ENCODE measurements at places on chromosomes 4 and X. TPM values are rescaled to one million over a fixed set of nuclear protein-coding genes. Genes with fewer than 3 reads are reported as not detected.

GRCh38 chrX:30572004-30572403, 5.6 kb downstream of the TASL start:
- no peak overlapping the region for H3K27ac ChIP-seq
- H3K27me3 ChIP-seq, result no peaks in the 10 kb centered on the region
- H3K36me3 ChIP-seq, result peaks cover 30% of the 10 kb centered on the region
- peak overlapping the region; percentile 68 for H3K4me3 ChIP-seq
- H3K4me1 ChIP-seq, result peaks cover 38% of the 10 kb centered on the region
- no peak for DNase-seq

GRCh38 chr4:4472344-4472958, 69.4 kb downstream of the STX18 start:
- H3K4me3 ChIP-seq, result no peak overlapping the region
- no peaks in the 10 kb centered on the region for H3K27me3 ChIP-seq
- H3K4me1 ChIP-seq, result peaks cover 13% of the 10 kb centered on the region
- H3K27ac ChIP-seq, result no peak overlapping the region
- no peak for DNase-seq
- H3K36me3 ChIP-seq, result peaks cover 8% of the 10 kb centered on the region

- no peak for DNase-seq
- no peaks in the 10 kb centered on the region for H3K27me3 ChIP-seq
- no peaks in the 10 kb centered on the region for H3K36me3 ChIP-seq
- H3K4me1 ChIP-seq, result no peaks in the 10 kb centered on the region
- no peak overlapping the region for H3K27ac ChIP-seq
Observed at GRCh38 chr4:129438456-129438981, 342.6 kb downstream of the C4orf33 start.

GRCh38 chr4:158726633-158727032, 3.4 kb upstream of the PPID start:
- H3K4me1 ChIP-seq, result peaks cover 58% of the 10 kb centered on the region
- H3K4me3 ChIP-seq, result no peak overlapping the region
- H3K36me3 ChIP-seq, result peaks cover 7% of the 10 kb centered on the region
- peaks cover 14% of the 10 kb centered on the region for H3K27me3 ChIP-seq
- H3K27ac ChIP-seq, result no peak overlapping the region

DNA sequence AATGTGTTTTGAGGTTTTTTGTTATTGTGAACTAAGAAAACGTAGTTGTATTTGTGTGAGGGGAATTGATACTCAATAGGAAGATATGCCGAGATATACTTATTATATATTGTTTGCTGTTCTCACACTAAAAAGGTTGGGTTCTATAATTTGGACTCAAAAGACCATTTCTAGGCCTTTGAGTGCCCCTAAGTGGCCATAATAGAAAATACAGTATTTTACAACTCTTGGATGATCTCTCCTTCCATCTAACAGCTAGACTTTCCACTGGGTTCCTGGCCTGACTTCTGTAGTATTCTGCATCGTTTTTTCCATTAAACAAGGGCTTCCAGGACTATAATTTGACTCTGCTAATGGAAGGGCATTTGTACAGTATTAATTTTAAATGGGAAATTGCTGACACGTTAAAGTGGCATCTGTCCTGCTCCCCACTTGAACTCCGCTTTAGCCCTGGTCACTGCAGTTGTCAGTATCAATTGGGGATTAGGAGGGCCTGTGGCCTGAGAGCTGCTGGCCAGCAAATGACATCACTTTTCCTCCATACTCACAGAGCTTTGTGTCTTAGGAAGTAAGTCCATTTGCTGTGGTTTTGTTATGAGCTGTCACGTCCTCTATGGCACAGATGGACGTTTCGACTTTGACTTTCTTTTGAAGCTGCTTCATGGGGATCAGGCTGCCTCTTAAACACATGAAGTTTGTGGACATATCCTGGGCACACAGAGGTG, 176.9 kb downstream of the SLIT2 start:
- peaks cover 4% of the 10 kb centered on the region for H3K27me3 ChIP-seq
- no peak overlapping the region for H3K27ac ChIP-seq
- no peaks in the 10 kb centered on the region for H3K4me1 ChIP-seq
- no peak for DNase-seq
- H3K4me3 ChIP-seq, result no peak overlapping the region

DNA sequence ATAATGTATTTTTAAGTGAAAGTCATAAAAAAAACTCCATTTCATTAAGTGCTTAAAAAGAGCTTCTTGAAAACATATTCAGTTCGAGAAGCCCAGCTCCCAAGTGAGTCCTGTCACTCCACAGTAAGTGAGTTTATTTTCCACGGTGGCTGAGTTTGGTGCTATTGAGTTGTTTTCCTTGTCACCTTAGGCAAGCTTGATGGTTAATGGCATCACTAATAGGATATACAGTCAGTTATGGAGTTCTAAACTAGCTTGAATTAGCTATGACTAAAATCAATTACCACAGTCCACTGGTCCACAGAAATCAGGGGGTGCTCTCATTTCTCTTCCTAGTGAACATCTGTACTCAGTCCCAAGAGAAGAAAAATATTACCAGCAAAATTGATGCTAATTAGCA, 1526.2 kb upstream of the IGFBP7 start:
- H3K4me1 ChIP-seq, result no peaks in the 10 kb centered on the region
- no peaks in the 10 kb centered on the region for H3K27me3 ChIP-seq
- no peak overlapping the region for H3K4me3 ChIP-seq
- H3K36me3 ChIP-seq, result no peaks in the 10 kb centered on the region
- no peak overlapping the region for H3K27ac ChIP-seq

GRCh38 chr4:5638976-5639375, 69.4 kb downstream of the EVC2 start:
- no peaks in the 10 kb centered on the region for H3K36me3 ChIP-seq
- DNase-seq, result no peak
- H3K4me1 ChIP-seq, result no peaks in the 10 kb centered on the region
- no peak overlapping the region for H3K27ac ChIP-seq
- H3K27me3 ChIP-seq, result no peaks in the 10 kb centered on the region

- H3K27ac ChIP-seq, result no peak overlapping the region
- no peaks in the 10 kb centered on the region for H3K4me1 ChIP-seq
- H3K4me3 ChIP-seq, result no peak overlapping the region
- peaks cover 2% of the 10 kb centered on the region for H3K27me3 ChIP-seq
Observed at GRCh38 chrX:131915488-131915887, 107.6 kb upstream of the STK26 start.

GRCh38 chr4:179748837-179749236, 2306.6 kb upstream of the AGA start:
- no peaks in the 10 kb centered on the region for H3K27me3 ChIP-seq
- no peak for DNase-seq
- no peaks in the 10 kb centered on the region for H3K36me3 ChIP-seq
- H3K27ac ChIP-seq, result no peak overlapping the region
- no peak overlapping the region for H3K4me3 ChIP-seq
- H3K4me1 ChIP-seq, result no peaks in the 10 kb centered on the region

- H3K4me1 ChIP-seq, result no peaks in the 10 kb centered on the region
- no peak overlapping the region for H3K4me3 ChIP-seq
- H3K27ac ChIP-seq, result no peak overlapping the region
Observed at GRCh38 chr4:19927381-19927780, 324.3 kb upstream of the SLIT2 start.

The SMIM20 gene
- total RNA-seq, result 19.2 TPM

The VCX3B gene
- total RNA-seq, result not detected

The NUDT11 gene
- 3.2 TPM for total RNA-seq

The STK32B gene
- total RNA-seq, result not detected

The GABRG1 gene
- not detected for total RNA-seq

The LDOC1 gene
- total RNA-seq, result 6.9 TPM

The CHST7 gene
- 6.2 TPM for total RNA-seq
